Fibroblast of mammary gland (primary cell): ENCODE measurements at places on chromosomes 1 and 21.

DNA sequence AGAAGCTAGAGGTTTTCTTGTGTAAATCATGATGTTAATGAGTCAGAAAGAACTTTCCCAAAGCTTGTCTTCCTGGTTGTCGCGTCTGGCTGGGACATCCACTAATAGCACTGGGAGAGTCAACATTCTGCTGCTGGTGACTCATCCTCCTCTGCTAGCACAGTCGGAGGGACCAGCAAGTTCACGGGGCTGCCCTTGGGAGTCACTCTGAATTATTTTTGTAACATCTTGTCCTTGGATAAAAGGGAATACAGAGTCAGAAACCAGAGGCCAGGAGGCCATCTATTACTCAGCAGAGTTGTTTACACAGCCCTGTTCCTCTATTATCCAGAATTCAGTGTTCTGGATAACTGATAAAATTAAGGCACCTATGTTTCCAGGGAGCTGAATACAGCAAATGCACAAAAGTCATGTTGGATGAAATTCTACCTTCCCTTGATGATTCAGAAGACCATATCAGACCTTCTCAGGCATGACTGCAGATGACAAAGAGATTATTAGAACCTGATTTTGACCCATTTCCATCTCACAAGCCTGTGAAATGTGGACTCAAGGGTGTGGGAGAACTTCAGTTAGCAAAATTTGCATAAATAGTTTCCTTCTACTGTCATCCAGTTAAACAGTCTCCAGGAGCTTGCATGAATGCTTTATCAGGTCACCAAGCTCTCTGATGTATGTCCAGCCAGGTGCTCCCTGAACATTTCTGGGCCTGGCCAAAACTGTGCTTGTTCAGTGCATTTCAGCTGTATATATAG is 68.1 kb downstream of the JAK1 start:
- DNase-seq, result peak; percentile 99

DNA sequence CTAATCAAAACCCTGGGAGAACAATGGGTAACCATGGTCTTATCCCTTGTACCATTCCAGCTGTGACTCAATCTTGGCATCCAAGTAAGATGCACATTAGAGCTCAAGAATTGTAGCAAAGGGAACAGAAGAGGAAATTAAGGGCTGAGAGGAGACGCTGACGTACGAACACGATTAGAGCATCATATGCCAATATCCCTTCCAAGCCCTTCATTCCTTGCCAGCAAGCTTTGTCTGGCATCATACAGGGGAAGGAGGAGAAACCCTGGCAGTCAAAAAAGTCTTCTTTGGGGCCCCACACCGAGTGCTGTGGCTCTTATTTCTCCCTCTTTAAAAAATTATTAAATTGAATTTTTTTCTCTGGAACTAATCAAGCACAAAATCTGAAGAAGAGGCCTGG is 120.9 kb downstream of the ASTN1 start:
- no peak for DNase-seq

- DNase-seq, result no peak
These were observed 4.8 kb downstream of the CDCA8 start for GRCh38 chr1:37697090-37697489.

DNA sequence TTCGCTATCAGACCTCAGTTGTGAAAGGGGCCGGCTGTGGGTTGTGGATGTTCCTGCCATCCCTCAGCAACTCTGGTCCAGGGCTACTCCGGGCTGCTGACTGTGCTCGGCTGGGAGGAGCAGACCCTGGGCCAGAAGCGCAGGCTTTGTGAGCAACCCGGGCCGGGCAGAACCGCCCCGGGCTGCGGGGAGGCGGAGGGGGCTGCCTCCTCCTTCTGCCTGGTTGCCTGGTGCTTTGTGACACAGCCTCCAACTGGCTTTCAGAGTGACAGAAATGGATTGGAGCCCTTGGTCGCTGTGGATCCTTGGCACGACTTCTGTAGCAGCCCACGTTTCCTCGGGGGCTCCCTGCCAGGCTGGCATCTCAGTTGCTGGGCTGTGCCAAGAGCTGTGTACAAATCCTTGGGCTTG is 10.0 kb downstream of the DRAXIN start:
- DNase-seq, result no peak

GRCh38 chr1:219463636-219464035 is 149.3 kb downstream of the ZC3H11B start:
- DNase-seq, result peak; percentile 73

DNA sequence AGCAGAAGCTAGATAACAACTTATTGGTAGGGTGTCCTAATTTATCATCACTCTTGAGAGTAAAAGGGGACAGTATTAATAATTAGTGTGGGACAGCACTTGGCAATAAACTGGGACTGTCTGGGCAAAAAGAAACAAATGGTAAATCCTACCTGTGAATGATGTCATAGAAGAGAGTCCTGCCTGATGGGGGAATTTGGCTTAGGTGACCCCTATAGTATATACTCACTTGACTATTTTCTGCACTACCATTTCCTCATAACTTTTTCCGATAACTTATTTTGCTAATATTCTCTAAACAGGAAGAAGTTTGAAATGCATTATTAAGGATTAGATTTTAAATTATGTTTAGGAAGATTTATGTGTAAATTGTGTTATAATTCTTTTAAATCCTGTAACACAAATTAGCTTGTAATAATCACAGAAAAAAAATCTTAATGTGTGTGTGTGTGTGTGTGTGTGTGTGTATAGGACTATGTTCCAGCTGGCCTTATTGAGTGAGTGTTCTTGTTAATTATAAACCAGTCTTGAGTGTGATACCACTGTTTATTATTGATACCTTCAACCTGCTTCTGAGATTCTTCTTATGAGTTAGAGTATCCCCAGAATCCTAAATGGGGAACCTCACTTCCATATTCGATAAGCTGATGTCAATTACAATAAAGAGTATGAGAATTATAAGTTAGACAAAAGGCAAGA is 144.2 kb upstream of the C1orf105 start:
- no peak for DNase-seq

DNA sequence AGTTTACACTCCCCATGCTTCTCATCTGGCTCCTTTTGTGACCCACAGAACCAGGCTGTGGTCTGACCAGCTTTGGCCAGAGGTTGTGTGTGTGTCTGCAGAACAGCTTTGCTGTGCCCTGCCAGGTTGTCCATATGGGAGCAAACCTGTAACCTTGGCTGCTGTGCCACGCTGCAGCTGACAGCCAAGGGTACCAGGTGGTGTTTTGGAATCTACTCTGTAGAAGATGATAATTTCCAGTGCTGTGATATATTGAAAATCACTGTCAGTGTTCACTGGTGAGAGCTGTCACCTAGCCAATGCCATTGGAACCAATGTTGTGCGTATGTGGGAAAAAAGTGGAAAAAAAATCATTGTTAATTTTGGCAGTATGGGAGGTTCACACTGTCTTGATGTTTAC is 18.2 kb downstream of the CENPF start:
- DNase-seq, result no peak

- no peak for DNase-seq
These were observed 106.0 kb downstream of the TMEM53 start for GRCh38 chr1:44568128-44568900.

DNA sequence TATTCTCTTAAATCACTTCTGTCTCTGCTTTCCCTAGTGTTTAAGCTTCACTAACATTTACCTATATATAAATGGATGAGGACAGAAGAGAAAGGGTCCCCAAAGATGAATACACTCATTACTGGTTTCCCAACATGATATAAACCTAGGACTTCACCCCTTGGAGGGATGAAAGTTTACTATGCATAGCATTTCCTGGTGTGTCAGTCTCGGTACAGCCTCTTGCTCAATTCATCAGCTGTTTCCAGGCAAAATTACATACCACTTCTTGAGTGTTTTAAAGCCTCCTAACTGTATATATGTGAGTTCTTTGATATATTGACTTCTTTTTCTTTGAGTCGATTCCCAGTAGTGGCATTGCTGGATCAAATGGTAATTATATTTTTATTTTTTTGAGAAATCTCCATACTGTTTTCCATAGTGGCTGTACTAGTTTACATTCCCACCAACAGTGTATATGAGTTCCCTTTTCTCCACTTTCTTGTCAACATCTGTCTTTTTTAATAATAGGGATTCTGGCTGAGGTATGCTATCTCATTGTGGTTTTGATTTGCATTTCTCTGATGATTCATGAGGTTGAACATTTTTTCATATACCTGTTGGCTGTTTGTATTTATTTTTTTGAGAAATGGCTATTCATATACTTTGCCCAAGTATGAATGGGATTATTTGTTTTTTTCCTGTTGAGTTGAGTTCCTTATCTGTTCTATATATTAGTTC is 259.3 kb upstream of the CACYBP start:
- DNase-seq, result peak; percentile 38

DNA sequence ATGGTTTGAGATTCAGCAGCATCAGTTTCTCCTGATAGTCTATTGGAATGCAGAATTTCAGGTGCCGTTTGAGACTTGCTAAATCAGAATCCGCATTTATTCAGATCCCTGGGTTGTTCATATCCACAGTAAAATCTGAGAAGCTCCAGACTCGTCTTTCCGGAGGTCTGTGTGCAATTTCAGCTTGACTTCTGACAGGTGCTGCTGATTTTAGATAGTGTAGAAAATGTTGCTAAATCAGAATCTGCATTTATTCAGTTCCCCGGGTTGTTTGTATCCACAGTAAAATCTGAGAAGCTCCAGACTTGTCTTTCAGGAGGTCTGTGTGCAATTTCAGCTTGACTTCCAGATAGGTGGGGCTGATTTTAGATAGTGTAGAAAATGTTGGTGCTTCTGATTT is 113.7 kb downstream of the PAPPA2 start:
- DNase-seq, result no peak

DNA sequence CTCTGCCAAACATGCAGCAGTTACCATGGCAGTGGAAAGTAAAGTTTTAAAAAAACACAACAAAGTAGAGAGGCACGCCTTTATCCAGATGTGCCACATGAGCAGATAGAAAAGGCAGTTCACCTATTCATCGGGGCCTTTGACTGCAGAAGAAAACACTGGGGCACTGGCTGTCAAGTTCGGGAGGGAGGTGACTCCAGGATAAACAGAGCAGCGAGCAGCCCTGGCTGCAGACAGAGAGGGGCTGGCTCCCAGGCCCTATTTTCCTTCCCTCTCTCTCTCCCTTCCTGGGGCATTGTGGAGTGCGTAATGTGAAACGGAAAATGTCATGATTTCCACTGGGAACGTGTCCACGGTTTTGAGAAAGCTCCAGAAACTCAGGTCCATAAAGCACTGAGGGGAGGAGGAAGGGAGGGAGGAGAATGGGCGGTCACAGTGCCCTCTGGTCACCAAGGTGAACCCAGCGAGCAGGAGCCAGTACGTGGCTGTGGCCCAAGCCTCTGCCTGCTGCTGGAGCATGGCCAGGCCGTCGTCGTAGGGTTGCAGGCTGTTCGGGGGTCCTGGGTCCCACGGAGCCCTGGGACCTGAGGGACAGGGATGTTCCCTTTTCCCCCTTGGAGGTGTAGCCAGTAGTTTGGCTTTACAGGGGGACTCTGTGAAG is 114.7 kb upstream of the IRF2BP2 start:
- DNase-seq, result no peak

GRCh38 chr1:38153066-38153777 is 106.6 kb upstream of the POU3F1 start:
- no peak for DNase-seq

- peak; percentile 90 for DNase-seq
These were observed 35.8 kb upstream of the RUNX1 start for GRCh38 chr21:35084869-35085268.

DNA sequence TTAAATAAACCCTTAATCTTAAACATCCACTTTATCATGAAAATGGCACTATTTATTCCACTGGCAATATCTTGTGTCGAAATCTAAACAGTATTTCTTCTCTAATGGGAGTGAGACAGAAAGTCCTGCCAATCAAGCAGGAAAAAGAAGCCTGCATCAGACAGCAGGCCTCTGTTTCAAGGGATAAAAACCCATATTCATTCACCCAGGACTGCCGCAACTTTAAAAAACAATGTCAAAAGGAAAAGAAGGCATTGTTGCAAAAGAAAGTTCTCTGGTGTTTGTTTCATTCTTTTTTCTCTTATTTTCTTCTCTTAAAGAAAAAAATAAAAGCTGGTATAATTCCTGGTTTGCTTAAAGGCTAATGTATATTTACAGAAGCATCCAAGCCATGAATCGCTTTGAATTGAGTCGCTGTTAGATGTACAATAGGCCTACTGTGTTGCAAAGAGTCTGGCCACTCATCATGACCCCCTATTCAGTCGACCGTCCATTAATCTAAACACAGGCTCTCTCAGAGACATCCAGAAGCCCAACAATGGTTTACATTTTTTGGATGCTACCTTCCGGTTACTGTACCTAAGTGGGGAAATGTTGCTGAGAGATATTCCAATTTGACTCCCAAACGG is 48.7 kb upstream of the ZC3H11B start:
- no peak for DNase-seq
